Stimulated activated CD4-positive, alpha-beta T cell treated with anti-CD3 and anti-CD28 coated beads, TNF-alpha, amount 100 ng/mL, for 4 hours (primary cell): ENCODE measurements at places on chromosomes 4 and X.

- DNase-seq = no peak
These were observed 106.6 kb upstream of the SH3RF1 start for GRCh38 chr4:169377367-169377766.

DNA sequence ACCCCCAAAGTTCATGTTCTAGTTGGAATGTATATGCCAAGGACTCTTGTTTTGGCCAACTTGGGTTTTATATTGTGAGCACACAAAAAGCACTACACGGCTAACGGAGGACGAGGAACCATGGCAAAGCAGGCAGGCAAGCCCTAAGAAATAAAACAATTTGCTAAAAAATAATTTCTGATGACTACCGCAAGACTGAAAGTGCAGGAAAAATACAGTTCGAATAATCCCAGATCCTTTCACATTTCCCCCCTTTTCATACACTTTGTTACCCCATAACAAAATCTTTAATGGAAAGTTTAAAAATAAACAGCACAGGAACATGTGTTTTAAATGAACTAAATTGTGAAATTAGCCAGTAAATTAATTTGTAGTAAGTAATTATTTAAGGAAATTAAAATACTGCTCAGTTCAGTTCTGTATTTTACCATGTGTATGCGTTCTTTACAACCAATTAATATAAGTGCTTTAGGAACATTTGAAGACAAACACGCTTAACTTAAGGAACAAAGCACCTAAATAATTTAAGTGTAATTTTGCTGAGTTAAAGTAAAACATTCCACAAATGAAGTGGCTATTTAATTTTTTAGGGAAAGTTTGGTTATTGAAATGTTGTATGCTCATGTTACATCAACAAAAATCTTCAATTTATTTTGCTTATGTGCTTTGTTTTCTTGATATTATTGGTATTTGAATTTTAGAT is 12.4 kb upstream of the PITX2 start:
- no peak for DNase-seq

GRCh38 chr4:54794579-54794978 is 136.8 kb downstream of the KIT start:
- DNase-seq = no peak

GRCh38 chrX:140318296-140318695 is 186.6 kb downstream of the SOX3 start:
- DNase-seq = no peak

- DNase-seq = no peak
These were observed 321.0 kb upstream of the GRIA3 start for GRCh38 chrX:122863067-122863466.

GRCh38 chr4:13865871-13866669 is 238.5 kb upstream of the BOD1L1 start:
- no peak for DNase-seq

GRCh38 chrX:11381464-11381863 is 88.3 kb downstream of the AMELX start:
- DNase-seq = no peak

DNA sequence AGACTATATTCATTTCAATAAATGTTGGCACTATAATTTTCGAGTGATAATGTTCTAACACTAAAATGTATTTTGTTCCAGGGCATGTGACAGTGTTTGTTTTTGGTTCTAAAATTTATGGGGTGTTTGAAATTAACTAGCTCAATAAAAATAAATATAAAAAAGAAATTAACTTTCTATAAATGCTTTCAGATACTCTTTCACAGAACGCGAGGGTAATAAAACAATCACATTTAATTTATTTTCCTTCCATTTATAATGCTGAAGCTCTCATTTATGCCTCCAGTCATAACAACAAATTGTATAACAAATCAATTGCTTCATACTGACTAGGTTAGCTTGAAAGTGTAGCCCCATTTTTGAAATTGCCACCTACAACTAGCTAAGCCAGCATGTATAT is 122.4 kb upstream of the GPM6A start:
- no peak for DNase-seq

DNA sequence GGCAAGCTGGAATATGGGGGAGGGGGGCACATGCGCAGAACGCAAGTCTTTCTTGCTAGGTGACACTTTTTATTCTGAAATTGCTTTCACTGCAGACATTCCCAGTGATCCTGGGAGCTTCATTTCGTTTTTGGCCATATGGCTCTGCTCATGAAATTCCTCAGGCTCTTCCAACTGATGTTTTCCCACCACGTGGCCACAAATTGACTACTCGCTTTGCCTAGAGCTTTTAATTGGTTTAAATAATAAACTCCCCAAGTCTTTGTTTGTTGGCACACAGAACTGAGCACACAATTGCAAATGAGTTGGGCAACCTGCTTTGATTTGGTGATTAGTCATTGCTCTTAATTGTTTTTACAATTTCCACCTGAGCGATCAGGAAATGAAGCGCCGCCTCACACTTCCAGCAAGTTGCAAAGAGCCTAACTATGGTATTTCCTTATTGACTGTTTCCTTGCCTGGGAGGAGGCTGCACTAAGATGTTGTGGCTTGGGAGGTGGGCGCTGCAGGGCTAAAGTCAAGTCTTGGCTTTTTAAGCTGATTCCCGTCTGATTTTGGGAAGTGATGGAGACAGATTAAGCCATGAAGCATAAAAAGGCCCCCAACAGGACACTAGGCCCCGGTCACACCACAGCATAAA is 282.5 kb downstream of the ZIC3 start:
- DNase-seq = no peak

GRCh38 chrX:8433109-8434062 is 31.2 kb upstream of the VCX3B start:
- no peak for DNase-seq

- DNase-seq = no peak
These were observed 72.4 kb upstream of the ZCCHC13 start for GRCh38 chrX:74231625-74232024.

DNA sequence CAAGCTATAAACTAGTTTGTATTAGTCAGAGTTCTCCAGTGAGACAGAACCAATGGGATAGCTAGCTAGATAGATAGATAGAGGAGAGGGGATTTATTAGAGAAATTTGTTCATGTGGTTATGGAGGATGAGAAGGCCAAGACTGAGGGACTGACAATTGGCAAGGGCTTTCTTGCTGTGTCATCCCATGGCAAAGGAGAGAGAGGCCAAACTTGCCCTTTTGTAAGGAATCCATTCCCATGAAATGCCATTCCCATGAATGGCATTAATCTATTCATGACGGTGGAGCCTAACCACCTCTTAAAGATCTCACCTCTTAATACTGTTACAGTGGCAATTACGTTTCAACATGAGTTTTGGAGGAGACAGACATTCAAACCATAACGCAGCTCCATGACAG is 58.1 kb downstream of the LINC00632 start:
- DNase-seq = no peak

GRCh38 chr4:152448038-152448707 is 87.7 kb downstream of the FBXW7 start:
- no peak for DNase-seq

DNA sequence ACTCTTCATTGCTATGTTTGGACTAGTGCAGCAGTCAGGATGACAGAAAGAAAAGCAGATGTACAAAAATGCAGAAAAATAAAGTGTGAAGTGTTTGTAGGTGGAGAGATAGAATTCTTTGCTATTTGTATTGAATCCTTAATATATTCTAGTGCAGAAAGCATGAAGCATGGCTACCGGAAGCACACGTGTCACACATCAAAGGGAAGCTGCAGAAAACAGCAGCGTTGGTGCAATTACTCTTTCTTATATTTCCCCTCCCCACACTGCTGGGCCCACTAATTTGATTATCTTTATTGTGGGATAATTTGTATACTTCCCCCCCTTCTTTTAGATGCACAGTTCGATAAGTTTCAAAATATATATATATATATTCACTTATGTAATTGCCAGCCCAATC is 35.9 kb upstream of the TAPT1 start:
- no peak for DNase-seq

- DNase-seq = no peak
These were observed 1141.8 kb upstream of the PCDH7 start for GRCh38 chr4:29578329-29578728.

- DNase-seq = no peak
These were observed 3.3 kb upstream of the SUPT20HL1 start for GRCh38 chrX:24357106-24357505.

DNA sequence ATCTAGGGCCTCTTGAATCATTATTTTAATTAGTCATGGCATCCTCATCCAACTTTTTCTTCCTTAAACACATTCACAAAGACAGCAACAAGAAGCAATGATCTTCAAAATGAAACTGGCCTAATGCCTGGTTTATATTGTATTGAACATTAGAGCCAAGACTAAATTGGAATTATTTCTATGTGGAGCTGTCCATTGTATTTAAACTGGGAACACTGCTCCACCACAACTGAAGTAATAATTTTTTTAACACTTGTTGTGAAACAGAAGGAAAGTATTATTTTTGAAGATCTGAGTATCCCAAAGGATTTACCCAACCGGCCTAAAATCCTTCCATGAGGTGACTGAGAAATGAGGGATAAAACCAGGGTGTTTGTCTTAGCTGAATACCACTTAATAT is 6.9 kb downstream of the GABRB1 start:
- no peak for DNase-seq

- no peak for DNase-seq
These were observed 120.3 kb downstream of the RASL11B start for GRCh38 chr4:52982255-52982945.

DNA sequence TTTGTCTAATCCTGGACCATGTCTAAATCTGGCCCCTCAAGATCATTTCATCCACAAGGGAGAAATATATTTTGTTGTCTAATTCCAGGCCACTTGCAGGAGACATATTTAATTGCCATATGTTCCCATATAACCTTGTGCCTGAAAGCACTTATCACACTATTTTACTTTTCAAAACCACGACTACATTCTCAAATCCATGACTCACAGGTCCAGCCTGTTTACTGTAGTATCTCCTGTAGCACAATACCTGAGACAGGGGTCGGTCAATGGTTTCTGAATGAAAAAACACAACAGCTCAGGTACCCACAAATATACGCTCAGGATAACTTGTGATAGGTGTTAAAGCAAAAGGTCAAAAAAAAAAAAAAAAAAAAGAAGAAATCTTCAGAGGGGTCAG is 60.9 kb downstream of the SEC24D start:
- no peak for DNase-seq

GRCh38 chr4:166174717-166175490 is 301.9 kb downstream of the TLL1 start:
- no peak for DNase-seq

- no peak for DNase-seq
These were observed 113.5 kb downstream of the VSIG4 start for GRCh38 chrX:65926095-65927019.

GRCh38 chr4:74682567-74683359 is 111.6 kb downstream of the BTC start:
- no peak for DNase-seq

DNA sequence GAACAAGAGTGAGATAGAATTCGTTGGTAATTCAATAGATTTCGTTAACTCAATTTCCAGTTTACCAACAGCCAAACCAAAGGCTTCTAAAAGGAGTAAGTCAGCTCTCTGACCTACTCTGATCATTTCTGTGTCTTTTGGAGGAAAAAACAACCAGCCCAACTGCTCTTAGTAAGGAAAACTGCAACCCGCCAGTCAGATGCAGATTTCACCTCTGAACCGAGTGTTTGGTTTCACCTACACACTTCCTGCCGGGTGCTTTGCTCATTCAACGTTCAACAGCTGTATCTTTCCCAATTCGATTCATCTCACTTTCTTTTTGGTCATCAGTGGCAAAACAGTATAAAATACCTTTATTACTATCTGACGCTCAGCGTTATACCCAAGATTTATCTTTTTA is 24.5 kb downstream of the TMSB4X start:
- no peak for DNase-seq

DNA sequence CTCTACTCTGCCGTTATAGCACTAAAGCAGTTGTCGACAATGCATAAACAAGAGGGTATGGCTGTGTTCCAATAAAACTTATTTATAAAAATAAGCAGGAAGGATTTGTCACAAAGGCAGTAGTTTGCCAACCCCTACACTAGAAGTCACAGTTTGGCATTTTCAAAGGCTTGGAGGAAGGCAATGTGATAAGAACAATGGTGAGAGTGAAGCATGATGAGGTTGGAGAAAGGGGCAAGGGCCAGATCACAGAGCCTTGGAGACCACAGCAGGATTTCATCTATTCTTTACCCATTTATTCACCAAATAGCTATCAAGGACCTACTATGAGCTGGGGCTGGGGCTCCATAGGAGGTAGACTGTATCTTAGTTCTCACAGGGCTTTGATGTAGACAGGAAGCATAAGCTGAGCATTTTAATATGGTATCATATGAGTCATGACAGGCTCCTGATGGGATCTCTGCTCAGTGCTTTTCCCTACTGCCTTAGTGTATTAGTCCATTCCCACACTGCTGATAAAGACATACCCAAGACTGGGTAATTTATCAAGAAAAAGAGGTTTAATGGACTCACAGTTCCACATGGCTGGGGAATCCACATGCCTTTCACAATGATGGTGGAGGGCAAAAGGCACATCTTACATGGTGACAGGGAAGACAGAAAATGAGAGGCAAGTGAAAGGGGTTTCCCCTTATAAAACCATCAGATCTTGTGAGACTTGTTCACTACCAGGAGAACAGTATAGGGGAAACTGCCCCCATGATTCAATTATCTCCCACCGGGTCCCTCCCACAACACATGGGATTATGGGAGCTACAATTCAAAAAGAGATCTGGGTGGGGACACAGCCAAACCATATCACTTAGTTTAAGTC is 58.9 kb downstream of the PPM1K start:
- no peak for DNase-seq

GRCh38 chrX:10167573-10167972 is 10.8 kb downstream of the CLCN4 start:
- no peak for DNase-seq

DNA sequence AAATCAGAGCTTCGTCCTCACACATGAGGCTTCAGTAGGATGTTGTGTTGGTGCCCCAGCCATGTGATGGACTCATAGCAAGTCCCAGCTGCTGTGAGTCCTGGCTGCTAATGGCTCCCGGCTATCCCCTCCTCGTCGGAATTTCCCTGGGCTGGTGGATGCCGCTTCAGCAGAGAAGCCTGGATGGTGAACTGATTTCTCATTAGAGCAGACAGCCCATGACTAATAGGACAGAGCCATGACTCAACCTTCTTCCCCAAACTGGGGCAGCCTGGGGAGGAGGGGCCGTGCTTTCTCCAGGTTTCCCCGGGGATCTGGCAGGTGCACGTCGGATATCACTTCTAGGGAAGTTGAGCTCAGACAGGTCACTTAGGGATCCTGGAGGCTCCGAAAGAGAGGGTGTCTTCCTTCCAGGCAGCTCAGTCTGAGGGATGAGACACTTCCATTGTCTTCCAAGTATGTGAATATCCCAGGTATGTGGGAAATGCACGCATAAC is 112.7 kb downstream of the ASMT start:
- DNase-seq = no peak

- no peak for DNase-seq
These were observed 13.8 kb upstream of the ADAMTS3 start for GRCh38 chr4:72582853-72583252.

DNA sequence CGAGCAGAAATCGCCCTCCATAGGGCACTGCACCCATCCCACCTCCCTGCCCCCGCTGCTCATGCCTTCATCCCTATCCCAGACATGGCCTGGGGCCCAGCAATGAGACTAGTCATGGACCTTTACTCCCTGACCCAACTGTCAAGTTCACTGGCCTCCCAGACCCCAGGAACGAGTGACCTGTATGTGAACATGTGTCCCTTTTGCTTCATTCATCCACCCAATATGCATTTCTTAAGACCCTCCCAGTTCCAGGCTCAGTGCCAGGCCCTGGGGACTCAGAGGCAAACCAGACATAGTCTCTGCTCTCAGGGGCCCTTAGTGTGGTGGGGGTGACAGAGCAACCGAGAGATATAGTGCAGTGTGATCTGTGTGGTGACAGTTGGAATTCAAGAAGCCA is 67.0 kb downstream of the EFNB1 start:
- DNase-seq = no peak

GRCh38 chr4:33882246-33882990 is 2361.9 kb downstream of the ARAP2 start:
- no peak for DNase-seq
